ENCODE measurements at places on chromosomes 7 and 10.

DNA sequence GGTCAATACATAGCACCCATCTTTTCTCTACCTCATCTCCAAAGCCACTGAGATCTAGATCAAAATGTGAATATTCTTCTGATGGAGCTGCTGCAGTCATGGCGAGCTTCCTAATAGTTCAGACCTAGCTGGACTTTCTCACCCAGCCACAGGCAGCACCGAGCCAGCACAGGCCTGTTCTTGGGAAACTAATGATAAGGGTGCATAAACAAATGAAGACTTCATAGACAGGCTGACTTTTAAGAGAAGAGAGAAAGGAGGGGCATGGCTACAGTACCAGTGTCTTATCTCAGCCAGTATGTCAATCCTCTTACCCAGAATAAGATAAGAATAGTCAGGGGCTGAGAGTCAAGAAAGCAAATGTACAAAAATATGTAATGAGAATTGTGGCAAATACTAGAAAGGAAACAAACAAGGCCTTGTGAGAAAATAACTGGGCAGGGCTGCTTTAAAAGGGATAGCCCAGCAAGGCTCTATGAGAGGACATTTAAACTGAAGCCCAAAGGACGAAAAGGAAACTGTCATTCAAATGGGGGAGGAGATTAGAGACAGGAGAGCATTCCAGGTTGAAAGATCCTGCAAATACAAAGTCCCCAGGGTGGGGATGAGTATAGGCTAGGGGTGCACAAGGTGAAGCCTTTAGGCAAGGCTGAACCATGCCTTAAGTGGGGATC is 21.8 kb upstream of the CDK14 start:
- DNase-seq = no peak

DNA sequence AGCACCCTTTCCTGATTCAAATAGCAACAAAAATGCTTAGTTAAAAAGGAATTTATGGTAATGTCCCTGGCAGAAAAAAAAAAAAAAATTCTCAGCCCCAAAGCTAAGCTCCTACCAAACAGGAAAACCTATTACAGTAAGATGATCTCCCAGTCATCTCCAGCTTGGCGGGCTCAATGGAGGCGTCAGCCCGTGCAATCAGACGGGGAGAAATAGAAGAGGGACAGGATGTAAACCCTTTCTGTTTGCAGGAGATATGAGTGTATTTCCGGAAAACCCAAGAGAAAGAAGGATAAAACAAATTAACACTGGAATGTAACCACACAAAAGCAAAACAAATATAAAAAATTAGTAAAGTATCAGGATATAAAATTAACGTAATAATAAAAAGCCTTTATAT is 242.8 kb downstream of the TCERG1L start:
- DNase-seq = no peak

DNA sequence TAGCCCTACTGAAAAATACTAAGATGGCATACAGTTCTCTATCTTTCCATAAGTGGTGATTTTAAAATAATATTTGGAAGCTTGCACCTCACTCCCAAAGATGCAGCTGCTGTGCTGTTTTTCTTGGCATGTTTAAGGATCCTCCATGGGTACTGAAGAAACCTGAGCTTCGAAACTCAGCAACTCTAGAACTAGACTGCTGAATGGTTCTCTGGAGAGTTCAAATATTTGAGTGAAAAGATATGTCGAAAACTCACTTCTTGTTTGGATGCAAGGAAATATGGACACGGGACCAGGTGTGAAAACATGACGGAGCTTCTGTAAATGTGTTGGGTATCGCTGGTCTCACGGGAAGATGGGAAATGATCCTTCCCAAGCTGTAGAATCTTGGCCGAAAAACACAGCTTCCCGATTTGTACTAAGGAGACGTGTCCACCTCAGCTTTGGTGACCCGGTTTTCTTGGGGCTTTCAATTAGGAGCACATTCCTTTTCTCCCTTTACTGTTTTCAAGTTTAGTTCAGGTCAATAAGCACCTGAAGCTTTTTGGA is 543.8 kb upstream of the NRP1 start:
- DNase-seq = no peak

DNA sequence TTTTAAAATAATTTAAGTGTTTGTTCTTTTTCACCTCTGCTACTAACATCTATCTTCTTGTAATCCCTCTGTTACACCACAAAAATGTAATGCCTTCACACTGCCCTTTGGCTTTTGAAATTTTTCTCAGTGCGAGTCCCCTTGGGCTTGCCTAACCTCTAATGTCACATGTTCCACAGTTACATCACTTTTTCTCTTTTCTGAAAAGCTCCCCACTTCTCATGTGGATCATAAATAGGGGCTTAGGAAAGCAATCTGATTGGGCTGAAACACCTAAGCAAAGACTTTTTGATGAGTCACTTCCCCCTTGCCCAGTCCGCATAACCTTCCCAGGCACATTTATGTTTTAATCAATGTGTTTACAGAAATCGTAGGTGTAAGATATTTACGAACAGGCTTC is 288.2 kb downstream of the IPMK start:
- no peak for DNase-seq

- no peak for DNase-seq
Measured at GRCh38 chr7:19111474-19112273, 5.8 kb downstream of the TWIST1 start.

GRCh38 chr10:85600026-85600743 is 766.4 kb downstream of the GRID1 start:
- DNase-seq = no peak

DNA sequence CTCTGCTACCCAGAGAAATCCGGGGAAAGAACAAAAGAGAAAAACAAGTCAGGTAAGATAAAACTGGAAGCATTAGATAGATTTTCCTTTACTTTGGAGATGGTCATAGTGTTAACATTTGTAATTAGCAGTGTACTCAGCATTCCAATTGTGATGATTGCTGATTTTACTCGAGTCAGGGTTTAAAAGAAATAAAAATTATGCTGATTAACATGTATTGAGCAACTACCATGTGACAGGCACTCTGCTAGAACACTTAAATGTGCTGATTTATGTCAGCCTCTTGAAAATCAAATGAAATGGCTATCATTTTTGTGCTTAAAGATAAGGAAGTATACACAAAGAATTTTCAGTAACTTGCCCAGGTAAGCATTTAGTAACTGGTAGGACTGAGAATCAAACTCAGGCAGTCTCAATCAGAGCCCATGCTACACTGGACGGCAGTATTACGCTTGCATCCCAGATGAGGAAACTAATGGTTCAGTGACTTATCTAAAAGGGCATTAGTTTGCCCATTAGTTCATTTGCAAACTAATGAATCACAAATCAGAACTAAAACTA is 735.1 kb upstream of the SORCS1 start:
- no peak for DNase-seq

DNA sequence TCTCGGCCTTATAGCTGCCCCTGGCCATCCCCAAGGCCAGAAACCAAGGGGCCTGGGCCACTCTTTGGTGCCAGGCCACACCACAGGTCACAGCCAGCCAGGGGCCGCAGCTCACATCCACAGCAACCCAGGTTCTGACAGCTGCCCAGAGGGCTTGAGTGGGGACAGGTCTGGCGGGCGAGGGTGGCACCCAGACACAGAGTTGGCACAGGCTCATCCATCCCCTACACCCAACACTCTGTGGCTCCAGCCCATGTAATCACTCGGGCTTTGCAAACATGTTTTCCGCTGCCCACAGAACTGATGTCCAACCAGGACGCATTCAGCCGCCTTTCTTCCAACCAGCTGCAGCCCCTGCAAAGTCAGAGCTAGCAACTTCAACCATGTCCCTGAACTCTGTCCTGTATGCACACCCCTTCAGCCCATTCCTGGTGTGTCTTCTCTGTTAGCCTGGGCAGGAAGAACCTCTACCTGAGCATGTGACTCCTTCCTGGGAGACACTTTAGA is 57.7 kb upstream of the PPP2R2D start:
- peak; percentile 21 for DNase-seq

GRCh38 chr10:1626835-1627234 is 110.5 kb downstream of the ADARB2 start:
- no peak for DNase-seq

DNA sequence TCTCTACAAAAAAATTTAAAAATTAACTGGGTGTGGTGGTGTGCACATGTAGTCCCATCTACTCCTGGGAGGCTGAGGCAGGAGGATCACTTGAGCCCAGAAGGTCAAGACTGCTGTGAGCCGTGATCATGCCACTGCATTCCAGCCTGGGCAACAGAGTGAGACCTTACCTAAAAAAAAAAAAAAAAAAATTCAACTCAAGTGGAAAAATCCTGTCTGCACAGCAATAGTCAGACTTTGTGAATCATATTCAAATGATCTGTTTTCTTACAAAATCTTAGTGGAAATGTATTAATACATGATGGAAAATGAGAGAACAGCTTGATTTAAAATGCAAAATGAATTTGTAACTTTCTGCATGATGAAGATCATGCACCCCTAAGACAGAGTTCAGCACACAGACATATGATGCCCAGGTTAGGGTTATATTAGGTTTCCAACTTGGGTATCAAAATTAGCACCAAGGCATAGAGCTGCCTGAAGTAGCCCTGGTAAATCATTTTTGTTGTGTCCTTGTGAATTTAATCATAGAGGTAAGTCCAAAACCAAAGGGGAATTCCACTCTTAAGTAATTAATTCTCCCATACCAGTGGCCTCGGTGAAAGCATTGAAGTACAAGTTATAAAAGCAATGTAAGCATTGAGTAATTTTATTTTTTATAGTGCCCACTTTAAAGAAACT is 93.8 kb downstream of the ADD3 start:
- DNase-seq = no peak

DNA sequence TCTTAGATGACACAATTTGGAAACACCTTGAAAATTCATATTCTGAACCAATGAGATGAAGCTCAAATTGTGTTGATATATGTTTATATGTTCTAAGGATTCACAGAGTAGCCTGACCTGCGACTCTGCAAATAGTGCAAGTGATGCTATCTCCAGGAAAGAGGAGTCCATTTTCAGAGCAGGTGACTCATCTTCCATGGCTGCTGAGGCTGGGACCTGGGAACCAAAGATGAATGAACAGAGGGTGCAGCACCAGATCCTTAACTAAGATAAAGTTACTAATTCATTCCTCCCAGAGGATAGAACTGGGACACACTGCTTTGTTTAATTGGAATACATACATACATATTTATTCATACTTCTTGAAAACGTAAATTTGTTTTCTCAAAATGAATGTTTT is 240.6 kb upstream of the SEMA3C start:
- DNase-seq = no peak

GRCh38 chr7:134902058-134902457 is 84.2 kb upstream of the AGBL3 start:
- no peak for DNase-seq

GRCh38 chr10:78305311-78305710 is 271.6 kb downstream of the RPS24 start:
- no peak for DNase-seq

DNA sequence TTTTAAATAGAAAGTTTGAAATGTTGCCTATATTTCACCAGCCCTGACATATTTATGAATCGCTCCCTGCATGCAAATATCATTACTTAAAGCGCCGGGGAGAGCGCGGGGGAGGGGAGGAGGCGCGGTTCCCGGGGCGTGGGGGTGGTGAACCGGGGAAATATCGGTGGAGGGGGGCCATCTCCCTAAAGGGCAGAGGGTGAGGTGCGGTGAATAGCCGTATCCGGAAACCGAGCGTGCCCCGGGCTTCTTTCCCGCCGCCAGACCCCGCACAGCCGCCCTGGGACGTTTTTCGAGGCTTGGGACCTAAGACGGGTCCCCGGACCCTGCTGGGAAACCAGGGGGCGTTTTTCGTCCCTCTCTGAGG is 6.9 kb upstream of the ZNF503 start:
- no peak for DNase-seq

- DNase-seq = peak; percentile 46
Measured at GRCh38 chr10:112375721-112376395, 1.9 kb downstream of the ACSL5 start.
